ENCODE measurements at places on chromosomes 7 and 10.

DNA sequence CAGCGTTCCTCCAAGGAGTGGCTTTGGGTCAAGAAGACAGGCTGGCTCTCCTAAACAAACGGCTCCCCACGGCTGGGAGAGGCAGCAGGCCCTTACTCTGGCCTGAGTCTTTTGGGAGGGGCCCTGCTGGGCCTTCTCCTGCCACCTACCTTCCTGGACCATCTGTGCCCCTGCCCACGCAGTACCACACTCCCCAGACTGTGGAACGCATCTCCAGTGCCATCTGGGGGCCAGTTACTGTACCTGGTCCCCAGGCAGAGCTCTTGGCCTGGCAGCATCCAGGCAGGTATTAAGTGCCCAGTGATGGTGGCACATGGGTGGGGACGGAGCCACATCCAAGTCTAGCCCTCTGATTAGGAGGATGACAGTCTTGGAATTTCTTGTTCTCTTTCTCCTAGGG lies 14.4 kb downstream of the ALKBH4 start:
- no peak for DNase-seq

- no peak for DNase-seq
Observed at GRCh38 chr10:91741356-91741755, 56.9 kb upstream of the TNKS2 start.

GRCh38 chr7:121484089-121484763 lies 88.1 kb upstream of the FAM3C start:
- no peak for DNase-seq

GRCh38 chr10:3418926-3419325 lies 246.3 kb upstream of the PITRM1 start:
- no peak for DNase-seq

DNA sequence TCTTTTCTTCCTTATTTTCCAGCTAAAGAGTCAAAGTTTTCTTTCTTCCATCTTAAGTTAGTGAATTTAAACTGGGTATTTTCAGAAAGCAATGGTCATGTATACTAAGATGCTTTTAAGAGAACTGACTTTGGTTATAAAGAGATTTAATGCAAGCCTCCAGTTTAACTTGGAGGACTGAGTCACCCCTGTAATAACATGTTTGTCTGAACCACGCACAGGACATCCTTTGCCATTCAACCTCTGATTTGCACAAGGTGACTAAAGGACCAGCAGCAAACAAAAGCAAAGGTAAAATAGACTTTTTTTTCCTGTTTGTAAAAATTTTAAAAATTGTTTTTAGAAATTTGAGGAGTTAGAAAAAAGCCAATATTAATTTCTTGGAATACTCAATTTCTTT lies 2.9 kb downstream of the HYAL4 start:
- no peak for DNase-seq

DNA sequence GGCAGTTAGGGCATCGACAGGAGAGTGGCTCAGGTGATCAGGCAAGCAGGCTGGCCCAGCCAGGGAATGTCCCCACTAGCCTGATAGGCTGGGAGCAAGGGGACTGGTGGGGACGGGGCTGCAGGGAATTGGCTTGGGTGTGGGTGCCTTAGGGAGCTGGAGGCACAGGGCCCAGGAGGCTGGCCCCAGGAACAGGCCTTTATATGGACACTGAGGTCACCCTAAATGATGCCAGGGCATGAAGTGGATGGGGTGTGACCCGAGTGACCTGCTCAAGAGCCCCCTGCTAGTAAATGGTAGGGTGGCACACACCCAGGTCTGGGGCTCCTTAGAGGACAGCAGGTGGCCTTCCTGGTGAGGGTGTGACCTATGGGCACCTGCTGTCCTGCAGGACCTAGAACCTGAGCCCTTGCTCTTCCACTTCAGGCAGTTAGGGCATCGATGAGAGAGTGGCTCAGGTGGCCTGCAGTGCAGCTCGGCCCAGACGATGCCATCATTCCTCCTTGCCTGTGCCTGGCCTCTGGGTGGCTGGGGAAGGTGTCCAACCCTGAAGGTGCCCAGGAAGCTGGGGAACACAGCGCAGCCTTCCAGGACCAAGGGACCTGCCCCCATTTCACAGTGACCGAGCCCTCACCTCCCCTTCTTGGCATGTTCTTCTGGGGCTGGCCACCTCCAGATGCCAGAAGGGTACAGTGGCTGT lies 51.7 kb upstream of the LEP start:
- DNase-seq = no peak

DNA sequence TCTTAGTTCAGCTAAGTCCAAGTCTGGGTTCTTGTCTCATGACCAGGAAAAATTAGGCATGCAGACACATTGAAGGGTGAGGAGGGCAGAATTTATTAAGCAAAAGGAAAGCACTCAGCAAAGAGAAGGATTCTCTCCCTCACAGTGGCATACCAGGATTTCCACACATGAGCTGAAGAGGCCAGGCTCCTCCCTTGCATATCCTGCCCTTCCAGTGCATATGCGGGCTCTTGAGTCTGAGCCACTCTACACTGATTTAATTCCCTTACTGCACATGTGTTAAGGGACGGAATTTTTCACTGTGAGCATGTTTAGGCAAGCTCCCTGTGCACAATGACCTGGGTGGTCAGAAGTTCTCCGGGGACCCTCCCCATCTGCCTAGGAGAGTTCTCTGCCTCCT lies 652.7 kb upstream of the POM121L12 start:
- no peak for DNase-seq

- no peak for DNase-seq
Observed at GRCh38 chr10:98425511-98426352, 10.8 kb upstream of the PYROXD2 start.

DNA sequence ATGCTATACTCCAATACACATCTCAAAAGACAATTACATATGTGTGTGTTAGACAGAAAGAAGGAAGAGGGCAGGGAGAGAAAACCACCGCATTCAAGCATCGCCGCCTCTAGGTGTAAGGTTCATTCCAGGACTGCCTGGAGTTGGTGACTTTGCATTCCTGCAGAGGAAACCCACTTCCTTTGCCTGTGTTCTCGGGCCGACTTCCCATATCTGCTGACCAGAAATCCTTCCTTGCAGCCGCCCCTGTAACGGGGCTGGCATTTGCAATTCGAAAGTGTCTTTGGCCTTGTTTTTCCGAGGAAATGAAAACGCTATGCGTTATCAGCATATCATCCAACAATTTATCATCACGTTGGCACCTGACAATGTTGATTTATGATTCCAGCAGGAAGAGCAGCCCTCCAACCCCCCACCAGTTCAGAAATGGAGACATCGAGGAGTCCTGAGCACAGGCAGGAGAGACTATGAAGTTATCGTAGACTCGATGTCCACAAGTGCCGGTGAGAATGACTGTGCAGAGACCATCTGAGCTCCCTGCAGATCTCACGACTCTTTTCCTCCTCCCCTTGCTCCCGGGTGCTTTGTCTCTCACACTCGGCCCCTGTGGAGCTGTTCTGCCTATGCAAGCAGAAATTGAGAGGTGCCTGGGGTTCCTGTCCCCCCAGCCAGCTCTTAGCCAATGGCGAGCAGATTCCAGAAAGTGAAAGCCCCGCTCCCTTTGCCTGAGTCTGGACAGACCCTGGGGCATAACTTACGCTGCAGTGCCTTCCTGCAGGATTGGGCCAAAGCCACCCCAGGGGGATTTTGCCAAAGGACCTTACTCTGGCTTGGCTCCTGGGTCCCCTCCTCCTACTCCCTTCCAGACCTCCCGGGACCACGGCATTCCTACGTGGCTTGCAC lies 68.9 kb upstream of the FOXK1 start:
- no peak for DNase-seq

- no peak for DNase-seq
Observed at GRCh38 chr10:101817337-101818118, 716 bp downstream of the OGA start.

Data from NCI-H1048 (cell line).